CD4-positive, alpha-beta T cell treated with Interleukin-4 for 1 hour (primary cell): ENCODE measurements at places on chromosomes 11 and 22.

GRCh38 chr22:47333625-47334024, 571.2 kb downstream of the TBC1D22A start:
- DNase-seq: no peak

DNA sequence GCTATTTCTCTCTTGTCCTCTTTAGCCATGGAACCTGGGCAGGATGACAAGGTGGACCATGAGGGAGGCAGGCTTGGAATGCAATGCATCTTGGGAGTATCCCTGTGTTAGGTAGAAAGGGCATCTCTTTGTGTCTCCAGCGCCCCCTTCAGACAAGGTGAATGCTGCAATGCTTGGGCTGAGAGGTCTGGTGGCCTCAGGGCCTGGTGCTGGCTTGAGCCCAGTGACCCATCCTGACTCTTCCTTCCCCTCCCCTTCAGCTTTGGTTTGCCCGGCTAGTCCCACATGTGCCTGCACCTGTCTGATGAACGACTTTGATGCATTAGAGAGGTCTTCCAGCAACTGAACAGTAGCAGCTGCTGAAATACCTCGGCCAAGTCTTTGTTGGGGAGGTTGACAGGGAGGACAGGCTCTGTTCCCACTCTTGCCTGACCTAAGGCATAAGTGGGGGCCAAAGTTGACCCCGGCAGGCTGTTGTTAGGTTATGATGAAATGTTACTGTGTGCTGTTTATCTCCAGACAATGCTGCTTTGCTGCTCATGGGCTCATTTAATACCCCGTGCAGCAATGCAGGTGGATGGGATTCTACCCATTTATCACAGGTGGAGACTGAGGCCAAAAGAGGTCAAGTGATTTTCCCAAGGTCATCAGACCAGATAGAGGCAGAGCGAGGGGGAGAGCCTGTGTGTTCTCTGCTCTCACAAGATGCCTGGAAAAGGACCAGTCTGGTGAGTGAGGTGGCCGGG, 22.5 kb downstream of the MYO18B start:
- no peak for DNase-seq

DNA sequence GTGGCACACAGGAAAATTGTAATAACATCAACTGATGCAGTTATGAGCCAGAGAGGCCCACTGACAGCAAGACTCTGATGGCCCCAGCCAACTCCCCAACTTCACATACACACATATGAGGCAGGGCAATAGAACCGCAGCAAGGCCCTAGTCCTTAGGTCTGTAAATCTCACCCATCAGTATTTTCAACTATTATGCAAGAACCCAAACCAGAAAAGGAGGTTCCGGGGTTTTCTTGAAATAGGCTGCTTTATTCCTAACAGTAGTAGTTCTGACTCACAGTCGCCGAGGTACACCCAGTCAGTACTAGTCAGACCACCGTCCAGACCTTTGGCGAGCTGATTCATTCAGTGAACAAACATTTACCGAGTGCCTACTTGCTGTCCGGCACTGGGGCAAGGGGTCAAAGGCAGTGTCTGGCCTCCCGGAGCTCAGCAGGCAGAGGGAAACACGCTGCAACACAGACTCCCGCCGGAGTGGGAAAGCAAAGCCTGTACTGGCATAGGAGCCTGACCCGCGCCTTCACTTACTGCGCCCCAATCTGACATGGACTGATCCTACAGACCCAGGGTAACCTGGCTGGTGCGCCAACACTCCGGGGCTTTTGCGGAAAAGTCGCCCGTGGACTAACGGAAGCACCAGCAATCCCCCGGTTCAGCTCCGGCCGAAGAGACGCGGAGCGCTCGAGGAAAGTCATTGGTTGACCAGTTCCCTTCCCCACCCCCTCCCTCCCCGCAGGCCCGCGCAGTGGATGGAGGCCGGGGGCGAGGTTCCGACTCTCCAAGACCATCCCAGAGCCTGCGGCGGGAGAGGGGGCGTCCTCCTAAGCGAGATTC, 1.3 kb downstream of the PLEKHA7 start:
- DNase-seq: no peak

DNA sequence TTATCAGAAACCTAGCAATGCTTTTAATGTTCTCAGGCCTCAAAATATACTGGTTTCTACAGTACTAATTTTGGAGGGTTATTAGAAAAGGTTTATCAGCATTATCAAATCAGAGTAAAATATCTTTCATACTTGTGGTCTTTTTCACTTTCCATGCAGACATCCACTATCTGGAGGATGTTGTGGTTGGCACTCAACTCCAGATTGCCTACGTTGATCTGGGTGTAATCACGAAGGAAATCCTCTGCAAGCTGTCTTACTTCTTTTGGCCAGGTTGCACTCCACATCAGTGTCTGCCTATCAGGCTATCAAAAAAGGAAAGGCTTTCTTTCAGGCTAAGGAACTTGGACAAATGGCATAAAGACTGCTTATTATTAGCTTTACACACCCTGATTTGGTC, 11.6 kb downstream of the DDX17 start:
- no peak for DNase-seq

GRCh38 chr11:11931461-11932055, 76.9 kb downstream of the DKK3 start:
- no peak for DNase-seq

DNA sequence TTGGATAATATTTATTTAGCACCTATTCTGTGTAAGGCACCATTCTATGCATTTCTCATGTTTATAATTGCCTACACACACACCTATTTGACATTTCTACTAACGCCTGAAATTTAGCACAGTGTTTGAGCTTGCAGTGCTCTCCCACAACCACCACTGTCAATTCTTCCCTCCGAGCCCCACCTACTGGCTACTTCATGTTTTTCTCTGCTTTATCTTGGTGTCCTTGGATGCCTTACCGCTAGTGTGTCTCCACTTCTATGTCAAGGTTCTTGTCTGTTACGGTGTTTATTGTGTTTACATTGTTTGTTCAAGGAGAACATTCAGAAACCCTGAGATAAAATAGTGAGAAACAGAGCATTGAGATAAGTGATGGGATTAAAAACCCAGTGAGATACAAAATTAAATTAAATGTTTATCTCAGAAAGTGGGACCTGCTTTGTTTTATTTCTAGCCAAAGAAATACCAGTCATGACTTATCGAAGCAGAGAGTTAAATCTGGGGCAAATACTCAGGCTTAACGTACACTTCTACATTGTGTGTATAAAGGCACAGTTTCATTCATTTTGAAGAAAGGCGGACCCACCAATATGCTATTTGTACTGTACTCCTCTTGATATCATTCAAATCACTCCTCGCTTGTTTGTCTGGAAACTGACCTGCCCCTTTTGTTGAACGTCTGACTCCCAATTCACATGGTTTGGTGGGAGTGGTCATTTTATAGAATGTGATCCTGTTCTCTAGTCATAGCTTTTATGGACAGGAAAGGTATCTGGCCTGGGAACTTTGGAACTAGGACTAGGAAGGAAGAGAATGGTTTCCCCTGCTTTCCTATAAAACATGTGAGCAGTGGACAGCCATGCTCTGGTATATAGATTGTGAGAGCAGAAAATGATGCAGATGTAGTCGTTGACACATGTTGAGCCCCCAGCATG, 39.2 kb upstream of the SLC36A4 start:
- no peak for DNase-seq

DNA sequence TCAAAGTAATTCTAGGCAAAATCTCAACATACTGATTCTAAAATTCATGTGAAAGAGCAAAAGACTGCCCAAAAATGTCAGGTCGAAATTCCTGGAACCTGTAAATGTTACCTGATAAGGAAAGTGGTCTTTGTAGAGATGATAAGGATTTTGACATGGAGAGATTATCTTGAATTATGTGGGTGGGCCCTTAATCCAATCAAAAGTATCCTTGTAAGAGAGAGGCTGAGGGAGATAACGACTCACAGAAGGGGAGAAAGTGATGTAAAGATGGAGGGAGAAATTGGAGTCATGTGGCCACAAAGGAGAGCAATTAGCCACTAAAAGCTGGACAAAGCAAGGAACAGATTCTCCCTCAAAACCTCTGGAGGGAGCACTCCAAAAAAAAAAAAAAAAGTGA, 20.5 kb downstream of the RRM1 start:
- no peak for DNase-seq

DNA sequence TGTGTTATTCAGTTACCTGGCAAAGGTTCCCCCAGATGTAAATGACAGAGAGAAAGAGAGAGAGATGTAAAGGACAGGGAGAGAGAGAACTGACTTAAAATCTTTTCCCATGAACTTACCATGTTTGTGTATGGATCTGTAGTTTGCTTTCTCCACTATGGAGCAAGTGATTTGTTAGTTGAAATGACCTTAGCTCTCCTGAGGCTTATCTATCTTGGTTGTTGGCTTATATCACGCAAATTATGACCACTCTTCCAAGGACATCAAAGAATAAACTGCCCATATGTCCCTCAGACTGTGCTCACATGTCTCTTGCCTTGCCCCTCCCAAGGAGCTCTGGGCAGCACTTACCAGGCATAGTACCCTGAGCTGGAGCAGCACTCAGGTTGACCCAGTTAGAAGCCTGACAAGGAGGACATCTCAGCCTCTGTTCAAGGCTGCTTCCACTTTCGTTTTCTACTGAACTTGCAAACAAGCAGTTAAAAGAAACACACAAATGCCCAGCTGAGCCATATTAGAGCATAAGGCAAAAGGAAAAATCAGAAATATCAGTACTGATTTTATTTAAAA, 95.3 kb upstream of the RCN1 start:
- DNase-seq: no peak

- no peak for DNase-seq
Observed at GRCh38 chr22:17655289-17655688, 16.7 kb downstream of the BCL2L13 start.

- no peak for DNase-seq
Observed at GRCh38 chr11:12212174-12212820, 101.9 kb downstream of the MICAL2 start.

DNA sequence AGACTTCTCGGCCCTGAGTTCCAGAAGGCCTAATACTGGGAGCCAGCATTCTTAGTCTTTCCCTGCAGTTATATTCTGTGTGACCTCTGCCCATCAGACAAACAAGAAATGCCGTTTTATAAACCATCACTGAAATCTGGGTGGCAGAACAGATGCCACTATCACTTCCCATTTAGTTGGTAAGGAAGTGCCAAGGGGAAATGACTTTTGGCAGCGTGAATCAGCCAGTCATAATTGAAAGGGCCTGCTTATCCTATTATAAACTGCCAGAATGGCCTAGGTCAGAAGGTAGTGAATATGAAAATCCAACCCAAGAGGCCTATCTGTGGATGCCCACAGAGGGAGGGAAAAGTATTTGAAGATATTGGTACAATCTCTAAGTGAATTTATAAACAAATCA, 646.8 kb upstream of the CCDC90B start:
- DNase-seq: no peak

DNA sequence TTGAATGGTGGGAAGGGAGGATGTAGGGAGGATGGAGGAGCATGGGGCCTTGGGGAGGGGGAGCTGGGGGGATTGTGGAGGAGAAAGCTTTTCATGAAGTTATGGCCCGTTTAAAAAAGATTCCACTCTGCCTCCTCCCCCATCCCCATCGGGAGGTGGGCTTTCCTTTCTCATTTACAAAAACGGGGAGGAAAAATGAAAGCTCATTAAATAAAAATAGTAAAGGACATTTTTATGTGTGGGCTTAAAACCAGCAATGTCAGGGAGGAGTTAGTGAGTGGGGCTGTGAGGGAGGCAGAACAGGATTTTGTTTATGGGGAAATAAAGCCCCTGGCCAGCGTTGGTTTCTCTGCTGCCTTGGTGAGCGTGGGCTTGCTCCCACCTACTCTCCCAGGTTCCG, 83.2 kb downstream of the ZBTB16 start:
- no peak for DNase-seq

DNA sequence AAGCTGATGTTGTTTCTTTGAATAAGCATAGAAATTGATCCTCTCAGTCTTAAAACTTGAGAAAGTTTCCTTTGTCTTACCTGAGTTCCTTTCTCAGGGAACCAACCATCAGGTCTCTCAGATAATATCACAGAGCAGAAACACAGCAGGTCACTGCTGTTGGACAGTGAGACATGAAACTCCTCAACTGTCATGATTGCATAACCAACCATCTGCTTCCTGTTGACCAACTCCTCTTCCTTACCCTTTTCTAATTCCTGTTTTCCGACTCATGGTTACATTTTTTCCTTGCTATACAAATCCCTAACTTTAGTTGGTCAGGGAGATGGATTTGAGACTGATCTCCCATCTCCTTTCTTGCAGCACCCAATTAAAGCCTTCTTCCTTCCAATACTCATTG, 845.3 kb downstream of the FAM181B start:
- no peak for DNase-seq

DNA sequence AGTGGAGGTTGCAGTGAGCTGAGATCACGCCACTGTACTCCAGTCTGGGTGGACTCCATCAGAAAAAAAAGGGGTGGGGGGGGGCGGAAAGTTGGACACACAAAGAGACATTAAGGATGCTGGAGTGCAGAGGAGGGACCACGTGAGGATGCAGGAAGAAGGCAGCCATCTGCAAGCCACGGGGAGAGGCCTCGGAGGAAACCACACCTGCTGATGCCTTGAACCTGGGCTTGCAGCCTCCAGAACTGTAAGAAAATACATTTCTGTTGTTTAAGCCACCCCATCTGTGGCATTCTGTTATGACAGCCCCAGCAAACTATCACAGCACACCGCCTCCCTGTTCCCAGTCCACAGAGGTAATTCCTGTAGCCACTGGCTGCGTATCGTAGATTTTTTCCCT, 9.2 kb upstream of the STIP1 start:
- DNase-seq: no peak

- no peak for DNase-seq
Observed at GRCh38 chr11:83162377-83162776, 5.4 kb downstream of the PCF11 start.

GRCh38 chr11:8223513-8223900, 40.2 kb downstream of the LMO1 start:
- no peak for DNase-seq

DNA sequence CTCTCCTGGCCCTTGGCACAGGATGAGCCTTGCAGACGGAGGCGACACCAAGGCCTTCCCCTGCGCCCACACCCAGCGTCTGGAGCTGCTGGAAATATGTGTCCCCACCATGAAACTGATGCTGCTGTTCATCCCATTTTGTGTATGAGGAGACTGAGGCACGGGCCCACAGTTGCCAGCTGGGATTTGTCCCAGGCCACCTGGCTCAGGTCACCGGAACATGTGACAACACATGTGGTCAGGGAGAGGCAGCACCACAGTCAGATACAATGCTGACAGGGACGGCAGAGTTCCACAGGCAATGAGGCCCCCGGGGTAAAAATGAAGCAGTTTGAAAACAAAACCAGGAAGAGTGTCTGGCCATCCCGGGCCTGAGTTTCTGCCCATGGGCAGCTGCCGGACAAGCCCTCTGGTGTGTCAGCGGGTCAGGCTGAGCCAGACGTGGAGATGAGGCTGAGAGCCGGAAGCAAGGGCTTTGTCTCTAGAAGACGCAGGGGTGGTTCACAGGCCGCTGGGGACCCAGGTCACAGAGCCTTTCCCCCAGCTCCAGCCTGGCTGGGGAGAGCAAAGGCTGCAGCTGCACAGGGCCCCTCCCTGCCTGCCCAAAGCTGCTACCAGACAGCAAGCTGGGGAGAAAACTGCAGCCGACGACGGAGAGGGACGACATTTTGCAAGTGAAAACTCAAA, 80.7 kb downstream of the CDKN1C start:
- peak; percentile 6 for DNase-seq

- DNase-seq: no peak
Observed at GRCh38 chr22:21622919-21623647, 6.7 kb downstream of the YDJC start.
